ENCODE measurements at places on chromosomes 3 and 15.

DNA sequence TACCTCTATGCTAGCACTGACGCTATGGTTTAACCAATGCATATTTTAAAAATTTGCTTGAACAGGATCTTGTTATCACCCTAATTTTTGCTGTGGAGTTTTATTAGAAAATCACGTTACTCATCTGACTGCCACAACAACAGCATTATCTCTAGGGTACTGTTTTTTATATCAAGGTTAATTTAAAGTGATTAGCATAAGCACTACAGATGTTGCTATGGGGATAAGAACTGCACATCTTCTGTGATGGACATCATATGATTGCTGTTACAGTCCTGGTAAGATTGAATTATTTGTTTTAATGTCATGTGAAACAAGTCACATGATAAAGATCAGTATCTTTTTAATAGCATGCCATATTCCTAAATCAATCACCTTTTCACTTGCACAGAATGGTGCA is 492.2 kb upstream of the ROBO2 start:
- no peak for DNase-seq

GRCh38 chr15:26686547-26687187 is 86.2 kb downstream of the GABRB3 start:
- no peak for DNase-seq

GRCh38 chr15:64438653-64439447 is 21.5 kb upstream of the ZNF609 start:
- no peak for DNase-seq

GRCh38 chr3:25178672-25179071 is 249.4 kb upstream of the RARB start:
- DNase-seq, result no peak

DNA sequence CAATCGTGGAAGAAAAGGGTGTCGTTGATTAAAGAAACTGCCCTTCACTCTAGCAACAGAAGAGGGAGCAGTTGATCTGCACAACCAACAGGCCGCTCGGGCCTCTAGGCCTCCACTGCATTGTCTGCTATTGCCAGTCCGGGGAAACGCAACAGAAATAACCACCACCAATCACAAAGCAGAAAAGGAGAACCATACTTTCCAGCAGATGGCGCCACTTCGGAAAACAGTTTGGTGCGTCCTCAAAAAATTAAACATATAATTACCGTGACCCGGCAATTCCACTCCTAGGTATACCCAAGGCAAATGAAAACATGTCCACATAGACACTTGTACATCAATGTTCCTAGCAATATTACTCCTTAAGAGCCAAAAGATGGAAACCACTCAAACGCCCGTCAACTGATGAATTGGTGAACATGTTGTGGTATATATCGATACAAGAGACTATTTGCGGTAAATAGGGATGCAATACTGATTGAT is 154.1 kb downstream of the TJP1 start:
- DNase-seq, result peak; percentile 54

GRCh38 chr3:131714585-131715220 is 211.9 kb upstream of the MRPL3 start:
- DNase-seq, result no peak

- DNase-seq, result no peak
These were observed 53.5 kb downstream of the IQCH start for GRCh38 chr15:67307889-67308597.

GRCh38 chr3:179651687-179652446 is 973 bp upstream of the USP13 start:
- DNase-seq, result no peak

DNA sequence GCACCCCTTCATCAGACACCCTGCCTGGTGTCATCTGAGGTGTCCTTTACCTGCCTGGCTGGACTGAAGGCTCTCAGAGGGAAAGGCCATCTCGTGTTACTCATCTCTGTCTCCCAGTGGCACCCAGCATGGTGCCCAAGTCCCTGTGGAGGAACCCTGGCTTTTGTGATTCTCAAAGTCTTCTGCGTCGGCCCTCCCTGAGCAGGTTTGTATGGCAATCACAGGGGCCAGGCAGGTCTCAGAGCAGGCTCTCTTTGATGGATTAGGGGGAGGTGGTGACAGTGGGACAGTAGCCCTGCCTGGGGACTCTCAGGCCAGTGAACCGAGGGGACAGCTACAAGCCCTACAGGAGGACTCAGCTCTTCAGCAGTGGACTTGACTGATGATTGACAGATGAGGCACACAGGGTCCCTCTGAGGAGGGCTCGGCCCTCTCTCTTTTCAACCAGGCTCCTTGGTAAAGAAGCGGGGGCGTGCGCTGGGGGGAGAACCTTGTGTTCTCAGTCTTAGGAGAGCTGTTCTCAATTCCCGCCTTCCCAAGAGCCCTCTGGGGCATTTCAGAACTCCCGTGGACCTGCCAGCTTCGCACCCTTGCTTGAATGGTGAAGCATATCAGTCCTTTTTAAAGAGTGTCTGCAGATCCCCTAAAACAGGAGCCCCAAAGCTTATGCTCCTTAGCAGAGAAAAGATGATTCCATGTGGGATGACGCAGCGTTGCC is 108.3 kb downstream of the VGLL4 start:
- DNase-seq, result no peak

DNA sequence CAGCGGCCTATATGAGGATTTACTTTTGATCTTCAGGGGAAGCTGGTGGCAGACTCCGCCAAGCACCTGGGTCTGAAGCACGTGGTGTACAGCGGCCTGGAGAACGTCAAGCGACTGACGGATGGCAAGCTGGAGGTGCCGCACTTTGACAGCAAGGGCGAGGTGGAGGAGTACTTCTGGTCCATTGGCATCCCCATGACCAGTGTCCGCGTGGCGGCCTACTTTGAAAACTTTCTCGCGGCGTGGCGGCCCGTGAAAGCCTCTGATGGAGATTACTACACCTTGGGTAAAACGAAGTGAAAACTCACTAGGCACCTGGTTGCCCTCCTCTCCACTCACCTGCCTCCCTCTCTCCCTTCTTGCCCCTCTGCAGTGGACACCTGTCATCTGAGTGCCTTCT is 33.8 kb upstream of the TRA2B start:
- no peak for DNase-seq

- DNase-seq, result no peak
These were observed 195.6 kb upstream of the CNTN4 start for GRCh38 chr3:1903111-1903510.

DNA sequence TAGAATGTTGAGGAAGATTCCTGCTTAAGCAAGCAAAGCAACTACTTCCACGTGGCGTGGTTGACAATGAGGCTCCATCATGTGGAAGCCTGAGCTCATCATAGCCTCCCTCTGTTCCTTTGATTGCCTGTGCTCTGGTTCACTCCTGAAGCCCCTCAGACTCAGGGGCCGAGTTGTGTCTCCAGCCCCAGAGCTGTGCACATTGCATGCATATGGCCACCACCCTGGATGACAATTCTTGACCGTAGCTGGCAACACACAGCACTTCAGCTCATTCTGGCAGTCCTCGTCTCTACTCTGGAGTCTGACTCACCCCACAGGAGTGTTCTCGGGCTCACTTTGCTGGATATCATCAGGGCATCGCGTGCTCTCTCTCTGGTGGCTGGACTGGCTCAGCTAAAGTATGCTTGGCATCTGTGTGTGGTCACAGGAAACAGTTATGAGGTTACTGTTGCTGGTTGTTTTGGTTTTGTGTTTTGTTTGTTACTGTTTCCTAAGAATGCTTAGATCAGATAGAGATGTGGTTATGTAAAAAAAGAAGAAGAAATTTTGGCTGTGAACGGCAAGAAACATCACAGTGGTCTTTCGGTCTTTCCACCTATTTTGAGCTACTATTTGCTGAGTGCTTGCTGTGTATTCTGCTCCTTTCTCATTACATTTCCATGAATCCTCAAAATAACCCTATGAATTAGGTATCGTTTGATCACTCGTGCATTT is 41.6 kb upstream of the MRPS22 start:
- DNase-seq, result no peak

GRCh38 chr3:180000500-180000899 is 36.2 kb downstream of the PEX5L start:
- DNase-seq, result no peak

- no peak for DNase-seq
These were observed 250.7 kb upstream of the ROBO2 start for GRCh38 chr3:76789237-76789636.

GRCh38 chr3:9915254-9916141 is 1.4 kb upstream of the IL17RC start:
- peak; percentile 27 for DNase-seq

DNA sequence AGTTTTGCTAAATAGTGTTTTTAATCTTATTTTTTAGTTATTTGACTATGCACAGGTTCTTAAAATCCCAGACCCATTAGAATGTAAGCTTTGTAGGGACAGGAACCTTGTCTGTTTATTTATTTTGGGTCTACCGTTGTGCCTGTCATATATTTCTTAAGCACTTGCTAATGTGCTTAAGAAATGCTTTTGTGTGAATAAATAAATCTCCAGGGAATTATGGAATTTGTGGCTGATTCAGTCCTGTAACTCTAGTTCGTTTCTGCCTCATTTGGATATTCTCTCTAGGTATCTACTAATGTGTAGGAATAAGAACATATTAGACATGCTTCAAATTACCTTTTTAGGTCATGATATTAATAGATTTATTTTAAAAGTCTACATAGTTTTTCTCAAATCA is 161.6 kb downstream of the LPP start:
- DNase-seq, result no peak

- no peak for DNase-seq
These were observed 198.0 kb upstream of the NR2E3 start for GRCh38 chr15:71612397-71612722.

DNA sequence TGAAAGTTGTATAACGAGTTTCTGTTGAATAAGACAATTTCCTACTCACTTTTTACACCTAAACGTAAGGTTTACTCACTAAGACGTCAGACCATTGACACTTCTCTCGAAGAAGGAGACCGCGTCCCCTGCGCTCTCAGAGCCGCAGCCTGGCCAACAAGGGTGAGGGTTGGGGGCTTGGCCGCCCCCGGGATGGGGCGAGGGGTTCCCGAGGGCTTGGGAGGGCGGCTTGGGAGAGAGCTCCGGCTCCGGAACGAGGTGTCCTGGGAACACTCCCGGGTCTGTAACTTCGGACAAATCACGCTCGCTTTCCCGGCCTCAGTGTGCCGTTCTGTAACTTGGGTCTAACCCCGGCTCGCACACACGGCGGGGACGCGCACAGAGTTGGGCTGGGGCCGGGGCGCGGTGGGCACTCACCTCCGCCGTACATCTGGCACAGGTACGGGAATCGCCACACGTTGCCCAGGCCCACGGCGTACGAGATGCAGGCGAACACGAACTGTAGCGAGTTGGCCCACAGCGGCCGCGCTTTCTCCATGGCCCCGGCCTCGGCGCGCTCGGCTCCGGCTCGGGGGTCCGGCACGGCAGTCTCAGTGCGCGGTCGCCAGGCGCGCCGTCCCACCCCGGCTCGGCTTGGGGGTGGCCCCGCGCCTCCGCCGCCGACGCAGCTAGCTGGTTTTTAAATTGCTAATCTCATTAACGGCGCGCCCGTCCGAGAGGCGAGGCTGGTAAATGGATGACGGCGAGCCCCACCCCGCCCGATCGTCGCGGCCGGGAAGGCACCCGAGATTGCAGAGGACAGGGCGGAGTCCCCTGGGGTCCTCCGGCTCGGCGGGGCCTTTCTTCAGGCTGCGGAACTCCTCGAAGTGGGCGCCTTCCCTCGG is at the start of gene SLC6A20:
Gene SLC6A20 (minus strand): TSS at position 655 of the 884 bp plus-strand sequence. CDS start 117 bp downstream, at position 538.
- DNase-seq, result no peak

All from NCI-H526 treated with DMSO at 0.1 percent for 48 hours (cell line).